ENCODE measurements at places on chromosomes 4 and X. TPM values are rescaled to one million over a fixed set of nuclear protein-coding genes. Genes with fewer than 3 reads are reported as not detected.
A peak's percentile ranks its signal among the peaks of the same experiment; 100 is the strongest.

The FREM3 gene
- not detected for total RNA-seq

The HSFX4 gene
- total RNA-seq: not detected

The PPEF2 gene
- not detected for total RNA-seq

The LNX1 gene
- 1.4 TPM for total RNA-seq

The KDR gene
- 0.05 TPM for total RNA-seq

The PAGE4 gene
- not detected for total RNA-seq

The HERC5 gene
- 22.5 TPM for total RNA-seq

The FHIP1A gene
- 0.28 TPM for total RNA-seq

DNA sequence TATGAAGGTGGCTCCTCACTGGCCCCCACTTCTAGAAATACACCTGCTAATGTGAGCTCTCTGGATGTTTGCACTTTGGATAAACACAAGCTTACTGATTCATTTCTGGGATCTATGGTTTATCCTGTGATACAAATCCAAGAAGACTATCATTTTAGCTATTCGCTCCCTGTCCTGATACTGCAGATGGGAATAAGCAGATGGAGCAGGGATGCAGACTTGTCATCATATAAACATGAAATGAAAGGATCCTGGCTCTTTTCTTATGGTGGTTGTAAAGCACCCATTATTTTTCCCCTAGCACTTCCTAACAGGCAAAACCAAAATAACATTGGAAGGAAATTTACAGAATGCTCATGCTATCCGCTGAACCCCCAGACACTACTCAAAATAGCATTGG is 162.9 kb upstream of the NOCT start:
- no peak for DNase-seq
- H3K4me1 ChIP-seq: no peaks in the 10 kb centered on the region
- H3K4me3 ChIP-seq: no peak overlapping the region
- no peak overlapping the region for H3K27ac ChIP-seq

DNA sequence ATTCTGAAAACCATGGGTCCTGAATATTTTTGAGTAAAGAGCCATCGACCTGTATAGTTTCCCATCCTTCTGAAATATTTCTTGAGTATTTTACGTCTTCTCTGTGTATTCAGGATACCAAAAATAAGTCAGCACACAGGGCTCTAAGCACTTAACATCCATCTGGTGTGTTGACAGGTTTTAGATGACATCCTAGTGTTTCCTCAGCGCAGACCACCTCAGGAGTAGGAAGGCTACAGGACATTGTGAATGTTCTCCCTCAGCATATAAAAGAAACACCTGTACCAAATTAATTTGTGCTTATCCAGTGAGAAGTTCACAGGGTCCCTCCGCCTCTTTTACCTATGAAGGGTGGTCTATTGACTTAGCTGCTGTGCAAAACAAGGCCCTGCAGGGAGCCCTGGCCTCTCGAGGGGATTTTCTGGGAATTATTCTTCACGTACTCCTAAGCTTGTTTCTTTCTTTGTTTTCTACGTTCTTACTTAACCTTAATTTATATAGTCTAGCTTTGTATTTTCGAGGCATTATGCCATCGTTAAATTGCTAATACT is 241.8 kb downstream of the FBXO8 start:
- no peak for DNase-seq
- no peaks in the 10 kb centered on the region for H3K4me1 ChIP-seq
- no peaks in the 10 kb centered on the region for H3K27me3 ChIP-seq
- no peak overlapping the region for H3K4me3 ChIP-seq
- no peak overlapping the region for H3K27ac ChIP-seq

DNA sequence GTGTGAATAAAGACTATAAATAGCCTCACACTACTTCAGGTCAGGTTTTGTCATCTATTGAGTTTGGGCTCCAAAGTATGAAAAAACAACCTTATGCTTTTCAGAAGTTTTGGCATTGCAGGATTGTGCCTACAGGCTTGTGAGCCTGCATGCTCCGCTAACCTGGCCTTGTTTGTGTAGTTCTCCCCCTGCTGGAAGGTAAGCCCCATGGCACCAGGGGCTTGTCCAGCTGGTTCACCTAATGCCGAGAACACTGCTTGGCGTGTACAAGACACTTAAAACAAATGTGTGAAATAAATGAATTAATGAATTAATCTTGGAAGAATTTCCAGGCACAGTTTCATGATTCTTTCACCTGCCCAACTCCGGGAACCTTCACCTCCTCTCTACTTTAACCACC is 1.8 kb upstream of the HSD17B10 start:
- H3K4me1 ChIP-seq: peaks cover 2% of the 10 kb centered on the region
- no peak overlapping the region for H3K27ac ChIP-seq
- H3K4me3 ChIP-seq: no peak overlapping the region
- H3K36me3 ChIP-seq: no peaks in the 10 kb centered on the region
- H3K27me3 ChIP-seq: 0 out of 2 replicates have a peak, but pooled peaks cover 3% of the 10 kb centered on the region

DNA sequence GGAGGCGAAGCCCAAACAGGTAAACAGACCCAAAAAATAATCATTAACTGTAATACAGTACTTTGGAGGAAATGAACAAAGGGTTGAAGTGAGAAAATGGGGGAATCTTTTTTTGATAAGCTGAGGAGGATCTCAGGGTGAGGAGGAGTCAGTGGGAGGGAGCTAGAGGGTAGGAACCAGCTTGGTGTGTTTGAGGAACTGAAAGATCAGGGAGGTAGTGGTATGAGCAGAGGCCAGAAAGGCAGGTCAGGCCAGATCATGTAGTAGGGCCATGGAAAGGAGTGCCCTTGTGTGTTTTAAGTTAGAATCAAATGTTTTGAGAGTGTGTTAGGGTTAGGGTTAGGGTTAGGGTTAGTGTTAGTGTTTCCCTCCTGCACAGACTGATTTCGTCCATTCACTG is 48.8 kb downstream of the PPP2R2C start:
- no peaks in the 10 kb centered on the region for H3K36me3 ChIP-seq
- H3K27ac ChIP-seq: no peak overlapping the region

DNA sequence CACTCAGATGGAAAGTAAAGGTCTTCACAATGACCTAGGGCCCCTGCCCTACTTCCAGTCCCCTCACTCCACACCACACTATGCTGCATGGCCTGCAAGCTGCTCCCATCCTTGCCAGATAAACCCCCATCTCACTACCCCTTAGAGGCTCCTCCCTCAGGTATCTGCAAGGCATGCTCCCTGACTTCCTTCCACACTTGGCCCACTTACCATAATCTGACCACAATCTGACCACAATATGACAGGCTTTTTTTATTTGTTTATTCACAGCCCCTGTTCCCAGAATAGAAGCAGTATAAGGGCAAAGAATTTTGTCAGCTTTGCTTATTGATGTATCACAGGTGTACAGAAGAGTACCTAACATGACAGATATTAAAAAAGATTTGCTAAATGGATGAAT is 124.7 kb downstream of the CAMK2D start:
- no peaks in the 10 kb centered on the region for H3K36me3 ChIP-seq
- peaks cover 55% of the 10 kb centered on the region for H3K4me1 ChIP-seq
- peak overlapping the region; percentile 9 for H3K4me3 ChIP-seq
- peak overlapping the region; percentile 16 for H3K27ac ChIP-seq
- no peak for DNase-seq
- H3K27me3 ChIP-seq: no peaks in the 10 kb centered on the region

- H3K4me1 ChIP-seq: no peaks in the 10 kb centered on the region
- no peak for DNase-seq
- no peak overlapping the region for H3K27ac ChIP-seq
- no peaks in the 10 kb centered on the region for H3K36me3 ChIP-seq
These were observed 825 bp downstream of the DYNLT3 start for GRCh38 chrX:37846558-37846933.

DNA sequence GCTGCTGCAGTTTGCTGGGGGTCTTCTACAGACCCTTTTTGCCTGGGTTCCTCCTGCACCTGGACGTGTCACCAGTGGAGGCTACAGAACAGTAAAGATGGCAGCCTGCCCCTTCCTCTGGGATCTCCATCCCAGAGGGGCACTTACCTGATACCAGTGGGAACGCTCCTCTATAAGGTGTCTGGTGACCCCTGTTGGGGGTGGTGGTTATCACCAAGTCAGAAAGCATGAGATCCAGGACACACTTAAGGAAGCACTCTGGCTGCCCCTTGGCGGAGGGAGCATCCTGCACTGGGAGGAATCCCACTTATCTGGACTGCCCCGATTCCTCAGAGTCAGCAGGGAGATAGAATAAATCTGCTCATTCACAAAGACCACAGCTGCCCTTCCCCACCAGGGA is 218.9 kb upstream of the GALNTL6 start:
- H3K4me3 ChIP-seq: no peak overlapping the region
- no peaks in the 10 kb centered on the region for H3K36me3 ChIP-seq
- no peaks in the 10 kb centered on the region for H3K4me1 ChIP-seq
- no peaks in the 10 kb centered on the region for H3K27me3 ChIP-seq
- DNase-seq: no peak
- no peak overlapping the region for H3K27ac ChIP-seq

DNA sequence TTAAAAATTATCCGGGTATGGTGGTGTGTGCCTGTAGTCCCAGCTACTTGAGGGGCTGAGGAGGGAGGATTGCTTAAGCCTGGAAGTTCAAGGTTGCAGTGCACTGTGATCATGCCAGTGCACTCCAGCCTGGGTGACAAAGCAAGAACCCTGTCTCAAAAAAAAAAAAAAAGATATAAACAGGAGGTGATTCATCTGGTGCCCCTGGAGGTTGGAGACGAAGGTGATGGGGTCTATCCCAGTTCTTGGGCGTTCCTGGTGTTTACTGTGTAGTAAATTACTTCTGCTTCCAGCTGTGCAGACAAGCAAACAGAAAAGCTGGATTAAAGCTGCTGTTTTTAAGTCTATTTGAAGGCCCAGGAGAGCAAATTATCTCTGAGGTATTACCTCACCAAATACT is 19.9 kb downstream of the GPKOW start:
- no peak overlapping the region for H3K27ac ChIP-seq
- H3K4me3 ChIP-seq: no peak overlapping the region
- H3K4me1 ChIP-seq: no peaks in the 10 kb centered on the region
- H3K27me3 ChIP-seq: no peaks in the 10 kb centered on the region

DNA sequence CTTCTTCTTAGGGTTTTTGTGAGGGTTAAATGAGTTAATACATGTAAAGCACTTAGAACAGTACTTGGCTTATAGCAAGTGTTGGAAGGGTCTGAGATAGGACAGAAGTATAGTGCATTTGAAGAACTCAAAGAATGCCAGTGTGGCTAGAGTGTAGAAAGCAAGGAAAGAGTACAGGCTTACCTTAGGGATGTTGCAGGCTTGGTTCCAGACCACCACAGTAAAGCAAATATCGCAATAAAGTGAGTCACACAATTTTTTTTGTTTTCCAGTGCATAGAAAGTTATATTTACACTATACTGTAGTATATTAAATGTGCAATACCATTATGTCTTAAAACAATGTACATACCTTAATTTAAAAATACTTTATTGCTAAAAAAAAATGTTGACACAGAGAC is 41.3 kb downstream of the KIF4A start:
- H3K36me3 ChIP-seq: no peaks in the 10 kb centered on the region
- no peaks in the 10 kb centered on the region for H3K27me3 ChIP-seq
- H3K4me1 ChIP-seq: no peaks in the 10 kb centered on the region
- no peak overlapping the region for H3K4me3 ChIP-seq
- no peak for DNase-seq
- H3K27ac ChIP-seq: no peak overlapping the region

DNA sequence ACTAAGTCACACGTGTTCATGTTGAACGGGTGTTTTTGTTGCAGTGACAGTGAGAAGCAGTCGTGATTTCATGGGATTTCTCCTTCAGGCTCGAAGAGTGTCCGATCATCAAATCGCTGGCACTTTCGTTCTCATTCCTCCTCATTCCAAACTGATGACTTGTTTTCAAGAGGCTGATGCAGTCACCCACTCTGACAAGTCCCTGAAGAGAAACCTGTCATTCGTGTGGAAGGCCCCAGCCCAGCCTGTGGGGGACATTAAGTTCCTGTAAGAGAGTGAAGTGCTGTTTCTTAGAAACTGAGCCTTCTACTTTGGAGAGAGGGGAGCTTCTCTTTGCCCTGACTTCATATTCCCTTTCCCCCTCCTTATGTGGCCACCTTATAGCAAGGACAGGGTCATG is 8.0 kb downstream of the REELD1 start:
- no peaks in the 10 kb centered on the region for H3K36me3 ChIP-seq
- H3K27me3 ChIP-seq: no peaks in the 10 kb centered on the region
- no peak overlapping the region for H3K4me3 ChIP-seq
- DNase-seq: no peak

DNA sequence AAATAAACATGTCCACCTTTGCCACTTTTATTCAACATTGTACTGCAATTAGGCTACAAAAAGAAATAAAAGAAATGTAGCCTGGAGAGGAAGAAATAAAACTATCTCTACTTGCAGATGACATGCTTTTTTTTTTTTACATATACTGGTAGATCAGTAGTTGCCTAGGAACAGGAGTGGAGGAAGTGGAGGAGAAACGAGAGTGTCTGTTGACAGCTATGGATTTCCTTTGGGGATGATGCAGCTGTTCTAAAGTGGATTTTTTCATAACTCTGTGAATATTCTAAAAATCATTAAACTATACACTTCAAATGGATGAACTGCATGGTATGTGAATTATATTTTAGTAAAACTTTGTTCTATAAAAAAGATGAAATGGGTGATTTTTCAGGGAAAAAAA is 116.4 kb downstream of the ANAPC4 start:
- H3K4me3 ChIP-seq: no peak overlapping the region
- DNase-seq: no peak
- no peaks in the 10 kb centered on the region for H3K27me3 ChIP-seq
- H3K4me1 ChIP-seq: no peaks in the 10 kb centered on the region
- H3K27ac ChIP-seq: no peak overlapping the region
- no peaks in the 10 kb centered on the region for H3K36me3 ChIP-seq

DNA sequence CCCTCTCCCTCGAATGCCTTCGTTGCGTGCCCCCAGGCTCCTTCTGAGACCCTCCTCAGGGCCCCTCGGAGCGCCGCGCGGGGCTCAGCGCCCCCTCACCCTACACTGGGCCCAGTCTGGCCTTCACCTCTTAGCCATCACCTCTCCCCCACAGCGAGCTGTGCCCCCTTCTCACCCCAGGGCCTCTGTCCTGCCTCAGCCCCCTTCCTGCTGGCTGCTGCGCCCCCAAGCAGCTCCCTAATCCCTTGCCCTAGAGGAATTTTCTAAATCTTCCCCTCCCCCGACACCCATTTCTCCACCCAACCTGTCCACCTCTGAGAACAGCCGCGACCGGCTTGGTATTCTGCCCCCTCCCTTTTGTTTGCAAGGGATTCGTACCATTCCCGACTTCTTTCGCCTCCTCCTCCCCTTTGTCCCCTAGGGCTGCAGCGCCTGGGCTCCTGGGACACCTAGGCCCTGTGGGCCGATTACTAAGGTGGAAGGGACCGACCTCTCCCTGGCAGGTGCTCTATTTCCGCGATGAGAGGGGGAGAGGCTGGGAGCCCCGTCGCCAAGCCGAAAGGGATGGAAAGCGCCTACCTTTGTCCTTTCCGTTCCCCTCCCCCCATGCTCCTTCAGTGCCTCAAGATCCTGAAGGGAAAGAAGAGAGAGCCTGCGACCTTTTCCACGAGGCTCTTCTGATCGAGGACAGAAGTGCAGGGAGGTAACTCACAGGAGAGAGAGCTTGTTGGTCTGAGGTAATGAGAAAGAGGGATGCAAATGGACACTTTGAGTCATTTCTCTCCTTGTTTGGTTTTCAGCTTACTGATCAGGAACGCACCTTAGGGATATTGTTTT is 10.9 kb downstream of the DLG3 start:
- DNase-seq: no peak
- 0 out of 2 replicates have a peak overlapping the region, but pooled peaks have one; percentile 25 for H3K27ac ChIP-seq
- peak overlapping the region; percentile 61 for H3K4me3 ChIP-seq
- H3K4me1 ChIP-seq: peaks cover 12% of the 10 kb centered on the region

GRCh38 chr4:103091601-103092223 is 7.9 kb downstream of the BDH2 start:
- no peaks in the 10 kb centered on the region for H3K27me3 ChIP-seq
- peaks cover 6% of the 10 kb centered on the region for H3K4me1 ChIP-seq
- peak overlapping the region; percentile 27 for H3K27ac ChIP-seq
- peaks cover 2% of the 10 kb centered on the region for H3K36me3 ChIP-seq
- peak; percentile 59 for DNase-seq
- H3K4me3 ChIP-seq: peak overlapping the region; percentile 16
